ENCODE measurements at places on chromosomes 2 and 18. TPM values are rescaled to one million over a fixed set of nuclear protein-coding genes. Genes with fewer than 3 reads are reported as not detected.

DNA sequence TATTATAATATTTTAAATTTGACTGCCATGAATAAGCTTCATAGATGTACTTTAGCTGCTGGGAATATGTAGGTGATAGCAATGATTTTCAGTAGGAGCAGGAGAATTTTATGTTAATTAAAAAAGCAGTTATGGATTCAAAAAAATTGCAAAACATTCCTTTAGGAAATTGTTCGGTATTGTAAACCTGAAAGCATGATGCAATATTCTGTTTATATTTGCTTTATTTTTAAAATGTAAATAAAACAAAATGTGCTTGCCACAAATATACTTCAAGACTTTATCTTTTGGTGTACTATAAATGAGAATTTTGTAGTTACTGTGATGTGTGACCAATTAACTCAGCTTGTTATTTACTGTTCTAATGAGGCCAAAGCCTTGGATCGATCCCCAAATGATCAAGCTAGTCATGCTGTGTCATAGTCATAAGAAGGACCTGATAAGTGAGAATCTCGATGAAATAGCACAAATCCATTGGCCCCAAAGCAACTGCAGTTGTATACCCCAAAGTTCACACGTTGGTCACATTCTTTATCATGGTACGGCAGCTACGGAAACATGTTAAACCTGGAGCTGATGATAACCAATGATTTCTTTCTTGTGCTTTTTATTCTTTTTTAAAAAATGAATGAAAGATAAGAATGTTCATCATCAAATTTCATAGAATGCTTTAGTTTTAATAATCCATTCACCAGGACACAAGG lies 23.6 kb upstream of the ATIC start:
- no peaks in the 10 kb centered on the region for H3K36me3 ChIP-seq
- no peaks in the 10 kb centered on the region for H3K27me3 ChIP-seq
- no peaks in the 10 kb centered on the region for H3K4me1 ChIP-seq
- H3K27ac ChIP-seq, result no peak overlapping the region
- no peak overlapping the region for H3K4me3 ChIP-seq
- no peak for DNase-seq

GRCh38 chr2:149271575-149271974 lies 58.8 kb upstream of the LYPD6 start:
- DNase-seq, result no peak
- no peak overlapping the region for H3K27ac ChIP-seq
- H3K36me3 ChIP-seq, result no peaks in the 10 kb centered on the region
- H3K4me3 ChIP-seq, result no peak overlapping the region
- no peaks in the 10 kb centered on the region for H3K4me1 ChIP-seq

DNA sequence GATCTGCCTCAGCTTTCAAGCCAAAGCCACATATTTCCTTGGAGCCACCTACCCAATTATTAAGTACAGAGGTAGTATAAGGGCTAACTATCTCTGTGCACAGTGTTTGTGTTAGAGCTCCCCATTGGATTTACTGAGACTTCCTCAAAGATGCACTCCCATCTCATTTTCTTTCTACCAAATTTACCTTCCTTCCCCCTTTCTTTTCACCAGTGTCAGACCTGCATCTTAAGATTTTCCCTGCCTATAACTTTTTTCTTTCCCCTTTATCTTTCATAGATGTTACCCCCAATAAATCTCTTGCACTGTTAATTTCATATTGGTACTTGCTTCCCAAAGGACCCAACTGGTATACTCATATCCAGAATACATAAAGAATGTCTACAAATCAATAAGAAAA lies 5.9 kb upstream of the REL start:
- no peak for DNase-seq
- no peaks in the 10 kb centered on the region for H3K36me3 ChIP-seq
- no peak overlapping the region for H3K27ac ChIP-seq

GRCh38 chr2:13616616-13617015 lies 899.9 kb downstream of the TRIB2 start:
- no peak overlapping the region for H3K27ac ChIP-seq
- H3K27me3 ChIP-seq, result no peaks in the 10 kb centered on the region
- no peaks in the 10 kb centered on the region for H3K36me3 ChIP-seq
- H3K4me3 ChIP-seq, result no peak overlapping the region
- H3K4me1 ChIP-seq, result no peaks in the 10 kb centered on the region
- no peak for DNase-seq

DNA sequence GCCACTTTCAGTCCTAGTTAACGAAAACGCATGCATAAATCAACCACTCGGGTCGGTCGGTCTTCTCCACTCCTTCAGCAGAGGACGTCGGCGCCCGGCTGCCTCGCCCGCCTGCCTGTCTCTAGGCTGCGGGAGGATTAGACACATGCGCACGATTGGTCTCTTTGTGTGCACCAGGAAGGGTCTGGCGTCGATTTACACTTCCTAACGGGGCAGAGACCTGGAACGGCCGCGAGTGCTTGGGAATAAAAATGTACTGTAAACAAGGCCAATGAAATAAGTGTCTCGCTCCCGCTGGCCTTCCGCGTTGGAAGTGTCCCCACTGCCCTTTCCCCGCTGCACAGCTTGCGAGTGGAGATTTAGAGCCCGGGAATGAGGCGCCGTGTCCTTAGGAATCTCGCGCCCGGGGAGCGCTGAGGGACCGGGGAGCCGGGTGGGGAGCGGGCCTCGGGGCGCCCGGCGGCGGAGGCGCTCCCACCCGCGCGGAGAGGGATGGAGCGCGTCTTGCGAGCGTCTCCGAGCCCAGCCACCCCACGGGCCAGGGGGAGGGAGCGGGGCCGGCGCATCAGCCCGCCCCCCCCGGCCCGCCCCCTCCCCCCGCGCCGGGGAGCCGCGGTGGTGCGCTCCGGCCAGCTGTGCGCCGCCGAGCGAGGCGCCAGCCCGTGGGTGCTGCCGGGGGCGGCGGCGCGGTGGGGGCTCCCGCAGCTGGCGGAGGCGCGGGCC lies at the start of gene DOK6:
Gene DOK6, plus strand, starts transcription at position 636 of the 723 bp plus-strand sequence.
- DNase-seq, result peak; percentile 62
- H3K36me3 ChIP-seq, result no peaks in the 10 kb centered on the region

DNA sequence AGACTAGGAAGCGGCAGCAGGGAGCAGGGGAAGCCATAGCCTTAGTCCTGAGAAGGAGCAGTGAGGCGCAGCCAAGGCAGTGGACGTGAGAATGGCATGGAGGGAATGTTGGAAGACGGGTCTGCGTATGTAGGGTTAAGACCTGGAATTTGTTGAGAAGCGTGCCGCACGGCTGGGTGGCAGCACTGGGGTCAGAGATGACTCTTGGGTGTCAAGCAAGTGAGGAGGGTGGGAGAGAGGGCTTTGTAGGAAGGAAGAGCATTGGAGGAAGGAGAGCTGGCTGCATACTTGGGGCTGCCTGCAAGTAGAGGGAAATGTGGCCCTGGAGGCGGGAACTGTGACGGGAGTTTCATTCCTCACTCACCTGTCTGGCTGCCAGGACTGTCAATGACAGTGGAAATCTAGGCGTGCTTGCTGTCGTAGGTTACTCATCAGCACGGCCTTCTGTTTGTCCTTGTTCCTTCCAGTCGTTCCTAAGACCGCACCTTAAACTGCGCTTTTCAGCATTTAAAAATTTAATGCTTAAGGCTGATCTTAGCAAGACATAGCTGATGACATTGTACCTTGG lies 108.0 kb downstream of the ITGB1BP1 start:
- DNase-seq, result no peak
- H3K4me1 ChIP-seq, result peaks cover 9% of the 10 kb centered on the region
- no peaks in the 10 kb centered on the region for H3K27me3 ChIP-seq
- H3K36me3 ChIP-seq, result no peaks in the 10 kb centered on the region
- H3K4me3 ChIP-seq, result no peak overlapping the region
- no peak overlapping the region for H3K27ac ChIP-seq

DNA sequence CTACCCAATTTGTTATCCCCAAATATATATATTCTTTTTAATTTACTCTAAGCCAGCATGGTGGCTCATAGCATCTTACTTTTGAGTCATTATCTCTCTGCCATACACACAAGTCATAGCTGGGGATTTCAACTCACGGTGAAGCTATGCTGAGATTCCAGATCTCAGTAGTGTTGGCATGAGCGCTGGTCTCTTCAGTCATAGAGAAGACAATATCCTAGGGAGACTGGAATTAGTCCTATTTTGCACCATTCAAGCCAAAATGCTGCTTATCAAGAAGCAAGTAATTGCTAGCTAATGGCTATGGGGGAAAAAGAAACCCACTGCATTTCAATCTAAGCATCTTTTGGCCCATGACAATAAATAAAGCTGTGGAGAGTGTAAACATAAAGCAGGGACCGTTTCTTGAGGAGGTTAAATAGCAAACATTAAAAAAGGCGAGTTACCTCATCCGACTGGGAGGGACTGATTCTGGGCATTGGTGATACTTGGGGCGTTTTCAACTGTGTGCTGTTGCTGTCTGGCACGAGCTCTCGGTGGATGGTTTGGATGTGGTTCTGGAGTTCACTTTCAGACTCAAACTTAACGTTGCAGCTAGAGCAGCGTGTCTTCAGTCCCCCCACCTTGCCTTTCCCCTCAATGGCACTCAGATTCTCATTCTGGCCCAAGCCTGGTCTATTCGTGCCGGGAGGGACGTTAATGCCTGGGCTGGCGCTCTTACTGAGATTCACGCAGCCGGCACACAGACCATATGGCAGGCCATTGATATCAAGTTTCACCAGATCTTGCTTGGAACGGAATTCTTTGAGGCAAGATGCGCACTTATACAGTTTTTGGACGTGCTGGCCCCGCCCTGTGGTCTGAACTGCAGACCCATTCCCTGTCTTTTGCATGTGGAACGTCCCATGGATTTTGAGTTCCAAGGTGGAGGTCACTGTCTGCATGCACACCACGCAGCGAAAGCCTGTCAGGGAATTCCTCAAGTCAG lies 127.8 kb downstream of the ZNF521 start:
- H3K4me1 ChIP-seq, result peaks cover 7% of the 10 kb centered on the region
- no peak overlapping the region for H3K27ac ChIP-seq
- H3K4me3 ChIP-seq, result no peak overlapping the region
- no peaks in the 10 kb centered on the region for H3K27me3 ChIP-seq
- no peak for DNase-seq

DNA sequence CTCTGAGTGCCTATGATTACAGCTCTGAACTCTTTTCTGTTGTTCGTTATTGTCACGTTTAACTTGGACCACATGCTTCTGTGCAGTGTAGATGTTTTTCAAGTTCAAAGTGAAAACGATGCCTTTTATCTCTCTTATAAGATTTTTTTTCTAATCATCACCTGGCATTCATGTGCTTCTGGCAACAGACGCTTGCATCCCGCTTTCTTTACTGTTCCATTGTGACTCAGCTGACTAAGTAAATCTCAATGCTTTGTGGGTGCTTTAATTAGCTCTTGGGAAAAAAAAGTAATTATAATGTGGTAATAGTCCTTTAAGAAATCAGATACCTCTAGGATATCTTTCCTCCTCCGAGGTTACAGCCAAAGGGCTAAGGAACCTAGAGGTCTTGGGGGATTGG lies 31.2 kb upstream of the RMP24 start:
- H3K4me1 ChIP-seq, result no peaks in the 10 kb centered on the region
- no peak for DNase-seq
- no peak overlapping the region for H3K4me3 ChIP-seq

DNA sequence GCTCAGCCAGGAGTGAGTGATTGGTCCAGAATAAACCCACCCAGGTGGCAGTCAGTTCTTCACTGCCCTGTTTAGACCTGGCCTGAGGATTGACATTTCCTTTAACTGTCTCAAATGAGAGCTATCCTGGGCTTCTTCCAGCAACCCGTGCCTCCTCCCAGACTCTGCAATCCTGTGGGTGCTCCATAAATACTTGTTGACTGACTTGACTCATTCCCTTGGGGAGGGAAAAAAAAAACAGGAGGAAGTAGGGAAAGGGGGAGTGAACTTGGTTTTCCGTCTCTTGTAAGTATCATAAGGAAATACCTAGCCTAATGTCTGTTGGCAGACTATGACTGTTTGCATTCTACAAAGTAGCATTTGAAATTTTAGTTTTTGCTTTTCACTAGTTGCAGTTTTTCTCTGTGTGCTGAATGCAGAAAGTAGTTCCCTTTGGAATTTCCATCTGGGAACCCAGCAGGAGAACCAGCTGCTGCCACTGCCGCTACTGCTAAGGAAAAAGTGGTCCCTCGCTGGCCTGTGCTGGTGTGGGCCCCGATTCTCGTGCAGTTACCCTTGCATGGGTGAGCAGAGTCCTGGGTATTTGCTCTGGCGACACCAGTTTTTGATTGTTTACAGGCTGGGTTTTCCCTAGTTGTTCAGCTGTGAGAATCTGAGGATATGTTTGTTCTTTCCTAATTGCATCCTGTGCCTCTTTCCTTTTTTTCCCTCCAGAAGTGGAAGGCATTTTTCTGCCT lies 78.8 kb downstream of the TGOLN2 start:
- no peaks in the 10 kb centered on the region for H3K27me3 ChIP-seq
- no peaks in the 10 kb centered on the region for H3K36me3 ChIP-seq
- H3K4me1 ChIP-seq, result peaks cover 34% of the 10 kb centered on the region
- peak overlapping the region; percentile 30 for H3K27ac ChIP-seq
- no peak overlapping the region for H3K4me3 ChIP-seq
- DNase-seq, result no peak

DNA sequence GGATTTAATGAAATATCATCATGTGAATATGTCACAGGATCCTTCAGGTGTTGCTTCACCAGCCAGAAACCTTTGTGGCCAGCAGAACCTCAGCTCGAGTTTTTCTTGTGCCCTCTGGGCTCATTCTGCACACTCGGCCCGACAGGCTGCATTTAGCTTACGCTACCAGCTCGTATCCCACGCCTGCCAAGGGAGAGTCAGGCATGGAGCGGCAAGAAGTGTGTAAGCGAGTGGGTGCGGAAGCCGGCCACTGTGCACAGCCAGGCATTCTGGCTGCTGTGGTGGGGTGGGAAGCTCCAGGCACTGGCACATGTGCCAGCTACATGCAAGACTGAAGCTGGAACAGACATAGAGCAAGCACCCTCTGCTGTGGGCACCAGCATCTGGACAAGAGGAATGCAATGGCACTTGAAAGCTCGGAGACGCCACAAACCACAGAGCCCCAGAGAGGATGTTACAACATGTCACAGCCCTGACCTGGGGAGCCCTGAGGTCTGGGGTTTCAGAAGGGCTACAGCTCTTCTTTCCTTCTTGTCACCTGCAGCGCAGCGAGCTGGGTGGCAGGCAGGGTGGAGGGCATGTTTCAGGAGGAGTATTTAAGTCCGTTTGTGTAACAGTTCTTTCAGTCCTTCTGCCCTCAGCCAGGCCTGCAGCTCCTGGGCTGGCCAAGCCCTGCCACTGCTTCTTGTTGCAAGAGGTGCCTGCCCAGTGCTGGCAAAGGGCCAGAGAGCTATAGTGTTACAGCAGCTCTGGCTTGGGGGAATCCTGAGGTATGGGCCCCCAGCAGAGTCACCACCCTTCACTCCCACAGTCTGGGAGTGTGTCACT lies 257.3 kb upstream of the HNMT start:
- peak; percentile 61 for DNase-seq
- no peaks in the 10 kb centered on the region for H3K4me1 ChIP-seq
- no peak overlapping the region for H3K4me3 ChIP-seq
- H3K36me3 ChIP-seq, result no peaks in the 10 kb centered on the region
- H3K27me3 ChIP-seq, result no peaks in the 10 kb centered on the region

The ZBTB7C gene
- 17.7 TPM for total RNA-seq

The UGT1A8 gene
- total RNA-seq, result not detected

The AKAIN1 gene
- total RNA-seq, result not detected
